ENCODE measurements at places on chromosomes 5 and 9.

DNA sequence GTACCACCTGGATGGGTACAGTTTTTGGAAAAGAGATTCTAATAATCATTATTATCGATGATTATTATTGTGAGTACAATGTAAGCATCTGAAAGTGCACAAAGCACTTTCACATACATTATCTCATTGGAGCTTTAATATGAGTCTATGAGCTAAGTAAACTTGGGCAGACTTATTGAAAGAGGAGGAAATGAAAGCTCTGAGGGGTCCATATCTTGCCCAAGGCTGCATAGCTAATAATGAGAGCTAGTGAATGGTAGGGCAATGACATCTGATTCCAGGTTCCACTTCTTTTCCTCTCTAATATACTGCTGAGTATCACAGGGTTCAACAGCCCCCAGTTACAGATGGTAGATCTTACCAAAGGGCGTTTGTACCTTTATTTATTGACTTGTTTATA, 26.1 kb downstream of the TIMD4 start:
- no peak for DNase-seq

- no peak for DNase-seq
Observed at GRCh38 chr9:114911167-114911821, 19.1 kb downstream of the TNFSF8 start.

DNA sequence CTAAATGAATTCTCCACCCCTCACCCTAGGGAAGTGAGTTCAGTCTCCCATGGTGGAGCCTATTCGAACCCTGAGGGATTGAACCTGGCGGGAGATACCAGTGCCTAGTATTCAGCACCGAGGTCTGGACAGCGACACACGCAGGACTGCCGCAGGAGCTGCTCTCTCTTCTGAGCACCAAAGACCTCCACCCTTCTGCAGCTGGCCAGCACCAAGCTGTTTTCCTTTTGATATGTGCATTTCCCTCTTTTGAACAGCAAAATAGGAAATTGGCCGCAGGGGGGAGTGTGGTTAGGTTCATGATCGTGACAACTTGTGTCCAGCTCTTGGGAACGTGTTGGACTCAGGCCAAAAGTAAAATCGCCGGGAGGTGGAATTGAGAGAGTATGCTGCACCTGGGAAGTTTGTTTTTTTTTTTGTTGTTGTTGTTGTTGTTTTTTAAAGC, 1.2 kb upstream of the PCSK1 start:
- DNase-seq: no peak

DNA sequence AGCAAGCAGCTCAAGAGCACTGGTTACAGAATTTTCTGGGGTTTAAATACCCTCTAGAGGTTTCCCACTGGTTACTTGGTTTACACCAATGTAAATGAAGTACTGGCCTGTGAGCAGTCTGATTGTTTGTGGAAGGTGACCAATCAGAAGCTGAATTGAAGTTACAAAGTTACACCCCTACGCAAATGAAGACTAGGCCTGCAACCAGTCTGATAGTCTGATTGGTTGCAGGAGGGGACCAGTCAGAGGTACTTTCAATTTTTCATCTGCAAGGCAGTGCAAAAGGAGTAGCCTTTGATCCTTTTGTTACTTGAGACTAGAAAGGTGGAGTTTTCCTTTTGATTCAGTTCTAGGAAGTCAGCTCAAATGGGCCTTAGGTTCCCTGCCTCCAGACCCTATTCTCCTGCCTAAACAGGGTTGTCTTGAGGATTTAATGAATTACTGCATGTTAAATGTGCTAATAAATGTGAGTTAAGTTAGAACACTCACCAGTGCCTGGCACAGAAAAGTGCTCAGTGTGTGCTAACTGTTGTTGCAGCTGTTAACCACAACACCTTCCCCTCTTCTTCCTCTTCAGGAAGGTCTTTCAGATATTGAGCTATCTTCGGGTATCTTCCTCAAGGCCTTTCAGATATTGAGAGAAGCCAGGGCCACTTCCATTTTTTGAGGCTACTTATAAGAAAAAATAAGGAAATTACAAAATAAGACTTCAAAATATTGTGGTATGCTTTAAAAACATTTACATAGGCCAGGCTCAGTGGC, 32.1 kb upstream of the CLINT1 start:
- no peak for DNase-seq

GRCh38 chr5:87851603-87852002, 417.0 kb downstream of the TMEM161B start:
- DNase-seq: no peak
